ENCODE measurements at places on chromosomes 2 and 18.

DNA sequence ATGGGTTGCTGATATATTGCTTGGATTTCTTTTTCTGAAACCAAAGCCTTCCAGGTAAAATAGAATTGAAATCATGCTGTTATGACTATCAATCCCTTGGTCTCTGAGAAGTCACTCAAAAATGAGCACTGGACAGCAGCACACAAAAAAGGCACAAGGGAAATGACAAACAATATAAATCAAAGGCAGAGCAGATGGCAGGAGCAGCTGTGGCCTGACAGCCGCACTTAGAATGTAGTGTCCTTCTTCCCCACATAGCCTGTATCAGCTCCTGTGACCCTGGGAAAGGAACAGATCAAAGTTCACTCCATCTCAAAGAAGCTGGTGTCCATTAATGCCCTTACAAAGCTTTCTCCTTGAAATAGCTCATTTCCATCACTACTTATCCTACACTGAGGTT, 326.7 kb downstream of the SUCLG1 start:
- DNase-seq = no peak

DNA sequence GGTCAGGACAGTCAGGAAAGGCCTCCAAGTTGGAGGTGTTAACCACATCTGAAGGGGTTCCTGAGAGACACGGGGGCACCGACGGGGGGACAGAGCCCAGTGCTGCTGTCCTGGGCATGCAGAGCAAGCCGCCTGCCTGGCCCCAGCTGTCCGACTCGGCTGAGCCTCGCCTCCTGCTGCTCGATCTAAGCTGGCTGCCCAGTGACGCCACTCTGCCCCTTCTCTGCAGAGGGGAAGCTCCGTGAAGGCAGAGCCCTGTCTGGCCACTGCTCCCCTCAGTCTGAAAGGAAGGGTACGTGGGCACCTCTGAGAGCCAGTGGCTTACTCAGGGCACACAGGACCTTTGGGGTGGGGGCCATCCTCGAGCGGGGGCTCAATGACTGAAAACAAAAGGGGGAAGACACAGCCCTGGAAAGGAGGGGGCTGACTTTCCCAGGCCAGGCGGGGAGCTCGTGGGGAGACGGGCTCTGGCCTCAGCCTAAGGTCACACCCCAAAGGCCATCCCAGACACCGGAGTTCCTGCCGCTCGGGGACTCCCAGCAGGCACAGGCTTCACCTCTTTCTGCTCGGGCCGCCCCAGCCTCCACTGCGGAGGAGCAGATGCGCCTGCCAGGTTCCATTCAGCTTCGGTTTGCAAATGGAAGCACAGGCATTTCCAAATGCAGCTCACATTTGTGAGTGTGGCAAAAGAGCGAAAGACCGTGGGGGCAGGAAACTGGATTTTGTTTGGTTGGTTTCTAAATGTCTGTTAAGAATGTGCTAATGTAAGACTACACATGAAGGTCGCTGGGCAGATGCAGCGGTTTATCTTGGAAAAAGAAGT, 136.9 kb downstream of the HDAC4 start:
- no peak for DNase-seq

DNA sequence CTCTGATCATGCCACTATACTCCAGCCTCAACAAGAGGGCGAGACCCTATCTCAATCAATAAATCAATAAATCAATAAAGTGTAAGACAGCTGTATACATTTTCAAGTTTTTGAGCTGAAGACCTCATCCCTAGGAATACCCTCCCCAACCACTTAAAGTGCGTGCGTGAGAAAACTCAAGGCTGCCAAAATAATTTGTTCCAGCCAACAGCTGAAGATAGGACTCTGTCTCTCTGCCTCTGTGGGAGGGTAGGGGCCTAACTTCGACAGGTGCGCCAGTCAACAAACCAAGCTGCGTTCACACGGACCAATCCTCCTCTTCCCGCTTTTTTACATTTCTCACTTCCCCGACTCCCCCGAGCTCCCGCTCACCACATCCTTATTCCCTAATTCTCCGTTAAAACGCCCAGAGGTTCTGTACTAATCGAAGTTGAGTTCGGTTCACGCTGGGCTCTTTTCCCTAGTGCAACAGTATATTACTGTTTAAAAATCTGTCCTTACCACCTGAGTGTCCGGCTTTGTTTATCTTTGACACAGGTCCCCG, 618 bp downstream of the POLR2D start:
- DNase-seq = no peak

GRCh38 chr2:181805228-181806038, 86.1 kb upstream of the ITPRID2 start:
- DNase-seq = no peak

GRCh38 chr2:37350034-37350433, 5.6 kb downstream of the QPCT start:
- no peak for DNase-seq

GRCh38 chr2:224594840-224595239, 9.7 kb upstream of the CUL3 start:
- DNase-seq = no peak

DNA sequence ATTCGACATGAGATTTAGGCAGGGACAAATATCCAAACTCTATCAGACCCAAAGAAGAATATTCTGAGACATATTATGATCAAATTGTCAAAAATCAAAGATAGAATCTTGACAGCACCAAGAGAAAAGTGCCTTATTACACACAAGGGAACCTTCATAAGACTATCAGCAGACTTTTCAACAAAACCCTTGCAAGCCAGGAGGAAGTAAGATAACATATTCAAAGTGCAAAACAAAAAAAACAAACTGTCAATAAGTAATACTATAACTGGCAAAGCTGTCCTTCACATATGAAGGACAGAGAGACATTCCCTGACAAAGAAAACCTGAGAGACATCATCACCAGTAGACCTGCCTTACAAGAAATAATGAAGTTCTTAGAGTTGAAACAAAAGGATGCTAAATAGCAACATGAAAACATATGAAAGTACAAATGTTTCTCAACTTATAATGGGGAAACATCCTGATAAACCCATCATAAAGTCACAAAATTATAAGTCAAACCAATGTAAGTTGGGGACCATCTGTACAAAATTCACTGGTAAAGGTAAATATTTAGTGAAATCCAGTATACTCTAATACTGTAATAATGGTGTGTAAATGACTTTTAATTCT, 76.6 kb downstream of the FAM171B start:
- DNase-seq = no peak

DNA sequence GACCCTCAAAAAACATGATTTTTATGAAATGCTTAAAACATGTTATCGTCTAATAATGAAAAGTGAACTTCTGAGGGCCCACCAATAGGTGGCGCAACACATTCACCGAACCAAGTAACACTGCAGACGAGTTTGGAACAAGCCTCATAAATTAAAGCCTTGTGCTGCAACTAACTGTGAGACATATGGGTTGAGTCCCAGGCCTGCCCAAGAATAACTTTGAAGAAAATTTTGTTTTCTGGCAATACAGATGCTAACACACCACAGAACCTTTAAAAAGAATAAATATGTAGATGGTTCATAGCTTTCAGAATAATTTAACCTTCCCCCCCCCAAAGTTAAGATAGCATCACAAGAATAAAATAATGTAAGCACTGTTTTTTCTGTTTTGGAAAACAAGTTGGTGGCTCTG, 285.9 kb downstream of the RNF144A start:
- peak; percentile 56 for DNase-seq

DNA sequence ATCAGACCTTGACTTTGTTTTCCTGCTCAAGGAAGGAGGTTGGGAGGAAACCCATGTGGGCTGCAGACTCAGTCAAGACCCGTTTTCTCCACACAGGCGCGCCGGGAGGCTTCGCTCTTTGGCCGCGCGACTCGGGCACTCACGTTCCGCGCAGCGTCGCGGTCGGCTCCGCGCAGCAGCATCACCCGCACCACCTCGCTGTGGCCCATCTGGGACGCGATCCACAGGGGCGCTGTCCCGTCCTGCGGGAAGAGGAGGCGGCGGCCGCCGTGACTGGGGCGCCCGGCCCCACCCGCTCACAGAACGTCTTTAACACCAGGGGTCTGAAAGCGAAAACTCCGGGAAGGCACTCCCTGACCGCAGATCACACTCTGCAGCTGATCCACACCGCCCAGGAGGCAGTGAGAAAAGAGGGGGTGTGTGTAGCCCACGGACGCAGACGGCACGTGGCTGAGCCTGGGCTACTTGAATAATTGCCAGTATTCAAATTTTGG, 33.1 kb upstream of the NPC1 start:
- DNase-seq = no peak

DNA sequence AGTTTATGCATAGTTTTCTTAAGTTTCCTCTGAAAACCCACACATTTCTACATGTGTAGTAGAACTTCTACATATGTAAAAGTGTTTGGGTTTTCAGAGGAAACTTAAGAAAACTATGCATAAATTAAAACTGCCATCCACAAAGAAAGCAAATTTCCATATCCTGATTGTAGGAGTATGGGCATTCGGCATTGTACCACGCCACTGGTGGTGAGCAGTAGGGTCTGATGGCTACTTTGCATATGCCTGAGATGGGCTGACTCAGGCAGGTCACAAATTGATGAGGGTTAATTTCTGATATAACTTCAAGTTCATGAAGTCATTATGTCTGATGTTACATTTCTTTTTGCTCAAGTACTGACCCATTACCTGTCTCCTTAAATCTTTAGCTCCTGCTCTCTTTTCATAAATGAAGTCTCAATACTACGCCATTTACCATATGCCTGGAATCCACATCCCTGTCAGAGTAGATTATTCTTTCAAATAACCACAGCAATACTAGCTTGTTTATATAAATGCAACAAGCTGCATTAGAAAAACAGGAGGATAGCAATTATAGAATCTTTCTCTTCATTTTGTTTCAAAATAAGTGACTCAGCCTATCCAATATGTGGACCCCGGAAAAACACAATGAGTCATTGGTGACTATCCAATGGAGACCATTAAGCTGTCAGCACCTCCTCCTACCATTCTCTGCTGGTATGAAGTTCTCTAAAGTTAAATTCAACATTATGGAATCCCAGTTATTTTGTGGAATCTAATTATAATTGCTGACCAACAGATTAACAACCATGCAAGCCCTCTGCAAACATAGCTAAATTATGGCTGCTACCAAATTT, 355.2 kb upstream of the UBE2E3 start:
- no peak for DNase-seq

Data from NCI-H187 (cell line).